ENCODE measurements at places on chromosomes 6 and 20.

- DNase-seq: no peak
These were observed 23.4 kb downstream of the MGME1 start for GRCh38 chr20:17992224-17992637.

- no peak for DNase-seq
These were observed 110.2 kb downstream of the GJA10 start for GRCh38 chr6:90004511-90004910.

- DNase-seq: no peak
These were observed 149.8 kb downstream of the SH3BGRL2 start for GRCh38 chr6:79780881-79781280.

GRCh38 chr6:148231572-148231971 is 111.1 kb upstream of the SASH1 start:
- DNase-seq: no peak

DNA sequence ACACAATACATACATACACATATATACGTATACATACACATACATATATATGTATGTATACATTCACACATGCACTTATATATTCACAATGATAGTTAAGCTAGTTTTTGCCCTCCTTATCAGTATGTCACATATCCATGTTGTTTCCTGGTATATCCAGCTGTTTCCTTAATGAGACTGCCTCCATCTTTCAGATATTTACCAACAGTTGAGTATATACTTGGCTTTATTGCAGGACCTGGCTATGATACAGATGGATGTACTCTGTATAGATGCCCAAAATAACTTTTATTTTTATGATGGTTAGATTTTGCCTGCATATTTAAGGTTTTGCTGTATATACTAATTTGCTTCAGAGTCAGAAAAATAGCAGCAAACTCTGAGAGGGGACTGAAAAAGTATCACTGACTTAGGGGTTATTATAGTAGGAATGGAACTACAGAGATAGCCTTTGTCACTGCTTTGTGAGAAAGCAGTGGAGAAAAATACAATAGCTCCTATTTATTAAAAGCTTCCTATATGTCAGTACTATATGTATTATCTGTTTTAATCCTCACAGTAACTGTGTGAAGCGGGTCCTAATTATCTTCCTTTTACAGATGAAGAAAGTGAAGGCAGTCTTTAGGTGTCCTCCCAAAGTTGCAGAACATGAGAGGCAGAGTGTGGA is 35.5 kb downstream of the CARMIL1 start:
- DNase-seq: no peak

GRCh38 chr6:107633680-107634323 is 143.9 kb downstream of the SOBP start:
- DNase-seq: no peak

- no peak for DNase-seq
These were observed at the start of gene FAM83B for GRCh38 chr6:54846243-54846856. Gene FAM83B, plus strand, starts transcription at chr6:54846771. Its CDS starts 23,476 bp downstream, at chr6:54870247.

GRCh38 chr6:81997090-81997926 is 244.8 kb upstream of the TENT5A start:
- DNase-seq: no peak

- no peak for DNase-seq
These were observed 312.2 kb upstream of the FLRT3 start for GRCh38 chr20:14649662-14650061.

DNA sequence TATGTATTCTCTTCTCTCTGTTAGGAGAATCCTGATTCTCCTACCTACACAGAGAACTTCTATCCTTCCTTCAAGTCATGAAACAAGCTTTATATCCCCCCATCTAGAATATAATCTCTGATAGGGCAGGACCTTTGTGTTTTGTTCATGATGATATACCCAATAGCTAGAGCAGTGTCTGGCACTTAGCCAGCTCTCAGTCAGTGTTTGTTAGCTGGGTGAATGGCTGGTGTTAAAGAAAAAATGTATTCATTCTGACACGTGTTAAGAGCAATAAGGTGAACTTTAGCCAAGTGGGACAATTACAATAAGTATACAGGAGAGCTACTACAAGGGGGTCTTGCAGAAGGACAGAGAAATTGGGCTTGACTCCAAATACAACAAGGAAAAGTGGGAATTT is 34.3 kb upstream of the TNFRSF21 start:
- no peak for DNase-seq

DNA sequence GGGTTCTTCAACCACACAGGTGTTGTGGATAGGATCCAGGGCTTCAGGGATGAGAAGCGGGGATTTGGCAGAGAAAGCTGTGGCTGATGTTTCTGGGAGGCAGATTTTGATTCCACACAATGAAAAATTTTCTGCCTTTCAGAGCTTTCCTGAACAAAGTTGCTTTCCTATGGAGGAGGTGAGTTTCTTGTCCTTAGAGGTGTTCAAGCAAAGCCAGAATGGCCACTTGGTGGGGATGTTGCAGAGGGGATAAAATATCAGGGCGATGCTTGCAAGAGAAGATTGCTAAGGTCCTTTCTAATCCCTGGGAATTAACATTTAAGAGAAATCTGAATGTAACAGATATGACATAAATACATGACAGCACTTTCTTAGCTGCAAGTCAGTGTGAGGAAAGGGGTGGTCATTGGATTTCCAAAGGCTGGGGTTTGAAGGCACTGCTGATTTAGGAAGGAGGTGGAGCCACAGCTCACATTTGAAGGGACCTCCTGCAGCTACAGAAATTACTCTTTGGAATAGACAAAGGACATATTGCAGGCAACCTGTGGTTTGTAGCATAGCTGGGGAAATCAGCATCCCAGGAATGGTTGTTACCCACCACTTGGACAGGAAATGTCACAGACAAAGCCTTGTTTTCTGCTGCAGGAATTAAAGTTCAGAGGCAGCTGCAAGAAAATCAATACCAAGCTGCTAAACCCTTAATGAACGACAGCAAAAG is 271.1 kb upstream of the CHD6 start:
- no peak for DNase-seq

DNA sequence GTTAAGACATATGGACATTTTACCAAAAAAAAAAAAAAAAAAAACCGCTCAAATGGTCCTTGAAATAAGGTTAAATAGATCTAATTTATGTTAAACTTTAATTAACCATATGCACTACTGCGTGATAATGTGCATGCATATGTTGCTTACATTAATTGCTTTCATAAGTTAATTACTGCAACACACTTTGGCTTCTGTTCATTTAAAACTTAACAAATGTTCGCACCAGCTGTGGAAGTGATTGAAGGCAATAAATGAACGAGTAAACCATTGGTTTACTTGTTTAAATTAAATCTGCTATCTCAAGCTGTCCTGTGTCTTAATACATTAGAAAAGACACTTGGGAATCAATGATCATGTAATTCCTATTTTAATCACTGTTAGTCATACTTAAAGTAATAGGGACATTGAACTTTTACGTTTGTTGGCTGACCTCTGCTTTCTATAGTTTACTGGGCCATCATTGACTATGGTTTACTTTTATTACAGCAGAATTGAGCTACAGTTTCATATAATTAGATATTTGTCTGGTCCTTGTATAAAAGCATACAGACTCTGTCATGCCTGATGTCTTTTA is 294.7 kb downstream of the KHDC1L start:
- DNase-seq: no peak

DNA sequence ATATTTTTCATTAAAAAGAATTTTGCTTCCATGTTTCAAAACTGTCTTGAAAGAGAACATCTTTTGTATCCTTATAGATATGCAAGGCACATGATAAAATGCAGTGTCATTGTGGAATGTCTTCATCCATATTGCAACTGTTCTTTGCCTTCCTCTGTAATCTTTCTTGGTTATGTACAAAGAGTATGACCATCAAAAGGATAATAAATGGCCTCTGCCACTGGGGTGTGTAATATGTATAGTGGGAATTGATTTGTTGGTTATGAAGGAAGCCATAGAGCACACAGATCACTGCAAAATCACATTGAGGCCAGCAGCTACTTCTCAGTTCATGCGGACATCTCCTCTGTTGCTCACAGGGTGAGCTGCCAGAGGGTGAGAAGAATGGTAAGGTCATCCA is 703.5 kb downstream of the TFAP2A start:
- DNase-seq: no peak

DNA sequence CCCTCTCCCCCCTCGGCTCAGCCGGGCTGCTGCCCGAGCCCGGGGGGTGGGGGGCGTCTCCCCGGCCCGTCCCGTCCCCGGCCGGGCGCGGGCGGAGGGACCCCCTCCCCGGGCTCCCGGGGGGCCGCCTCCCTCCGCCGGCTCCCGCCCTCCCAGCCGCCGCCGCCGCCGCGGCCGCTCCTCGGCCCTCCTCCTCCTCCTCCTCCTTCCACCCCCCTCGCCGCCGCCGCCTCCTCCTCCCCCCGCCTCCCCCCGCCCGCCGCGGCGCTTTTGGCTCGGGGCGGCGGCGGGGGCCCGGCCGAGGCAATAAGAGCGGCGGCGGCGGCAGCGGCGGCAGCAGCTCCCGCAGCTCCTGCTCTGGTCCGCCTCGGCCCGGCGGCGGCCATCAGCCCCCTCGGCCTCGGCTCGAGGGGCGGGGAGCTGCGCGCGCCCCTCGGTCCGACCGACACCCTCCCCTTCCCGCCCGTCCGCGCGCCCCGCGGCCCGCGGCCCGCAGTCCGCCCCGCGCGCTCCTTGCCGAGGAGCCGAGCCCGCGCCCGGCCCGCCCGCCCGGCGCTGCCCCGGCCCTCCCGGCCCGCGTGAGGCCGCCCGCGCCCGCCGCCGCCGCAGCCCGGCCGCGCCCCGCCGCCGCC is 38.7 kb downstream of the GNAS start:
- no peak for DNase-seq

DNA sequence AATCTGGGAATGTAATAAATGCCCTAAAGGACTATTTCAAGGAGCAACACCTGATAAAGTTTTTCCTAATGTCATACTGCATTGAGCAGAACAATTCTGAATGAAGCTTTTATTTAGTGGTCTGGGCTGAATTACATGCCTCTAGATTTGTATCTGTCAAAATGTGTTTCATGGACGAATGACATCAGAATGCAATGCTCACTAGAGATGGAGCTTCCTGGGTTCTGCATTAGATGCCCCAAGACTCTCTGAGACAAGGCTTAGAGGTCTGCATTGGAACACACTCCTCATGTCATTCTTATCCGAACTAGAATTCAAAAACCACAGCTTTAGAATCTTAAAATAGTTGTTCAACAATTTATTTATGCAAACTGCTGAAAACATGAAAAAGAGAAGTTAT is 62.0 kb downstream of the SYNE1 start:
- no peak for DNase-seq

- no peak for DNase-seq
These were observed 43.5 kb upstream of the FRMD1 start for GRCh38 chr6:168122521-168122920.

- DNase-seq: no peak
These were observed 87.7 kb downstream of the HIVEP2 start for GRCh38 chr6:142857233-142857761.

DNA sequence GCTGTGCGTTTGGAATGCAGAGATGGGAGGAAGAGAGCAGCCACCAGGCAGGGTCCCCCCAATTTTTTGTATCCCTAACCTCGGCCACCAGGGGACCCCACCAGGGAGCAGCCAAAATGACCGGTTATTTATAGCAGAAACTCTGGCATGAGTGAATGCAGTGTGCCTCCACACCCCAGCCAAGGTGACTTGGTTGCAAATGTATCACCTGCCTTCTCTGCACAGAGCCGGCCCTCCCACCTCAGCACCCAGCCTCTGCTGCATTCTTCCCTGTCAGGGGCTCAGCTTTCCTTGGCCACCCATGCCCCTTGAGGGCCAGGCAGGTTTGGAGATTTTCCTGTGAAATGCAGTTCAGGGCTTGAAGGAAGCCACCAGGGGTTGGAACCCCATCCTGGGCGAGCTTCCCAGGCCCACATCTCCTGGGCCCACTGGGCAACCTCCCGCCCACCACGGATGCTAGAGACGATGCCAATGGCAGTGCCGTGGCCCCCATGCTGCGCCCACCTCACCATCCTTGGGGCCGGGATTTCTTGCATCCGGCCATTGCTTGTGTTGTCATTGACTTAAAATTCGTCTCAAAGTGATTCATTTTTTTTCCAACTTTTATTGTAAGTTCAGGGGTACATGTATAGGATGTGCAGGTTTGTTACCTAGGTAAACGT is 291.6 kb downstream of the TAF4 start:
- no peak for DNase-seq

- DNase-seq: no peak
These were observed 145.1 kb downstream of the PREX1 start for GRCh38 chr20:48682529-48683363.

GRCh38 chr6:143015300-143015706 is 45.4 kb upstream of the AIG1 start:
- DNase-seq: no peak

Data from cortex of kidney (tissue), 1 donor.